B cell (primary cell): ENCODE measurements at places on chromosomes 7 and 10. TPM values are rescaled to one million over a fixed set of nuclear protein-coding genes. Genes with fewer than 3 reads are reported as not detected.

- DNase-seq = no peak
These were observed 192.8 kb upstream of the AHR start for GRCh38 chr7:17105701-17106100.

GRCh38 chr10:6979371-6979770, 399.3 kb upstream of the PRKCQ start:
- DNase-seq = no peak

GRCh38 chr10:44460416-44460815, 75.5 kb upstream of the CXCL12 start:
- no peak for DNase-seq

DNA sequence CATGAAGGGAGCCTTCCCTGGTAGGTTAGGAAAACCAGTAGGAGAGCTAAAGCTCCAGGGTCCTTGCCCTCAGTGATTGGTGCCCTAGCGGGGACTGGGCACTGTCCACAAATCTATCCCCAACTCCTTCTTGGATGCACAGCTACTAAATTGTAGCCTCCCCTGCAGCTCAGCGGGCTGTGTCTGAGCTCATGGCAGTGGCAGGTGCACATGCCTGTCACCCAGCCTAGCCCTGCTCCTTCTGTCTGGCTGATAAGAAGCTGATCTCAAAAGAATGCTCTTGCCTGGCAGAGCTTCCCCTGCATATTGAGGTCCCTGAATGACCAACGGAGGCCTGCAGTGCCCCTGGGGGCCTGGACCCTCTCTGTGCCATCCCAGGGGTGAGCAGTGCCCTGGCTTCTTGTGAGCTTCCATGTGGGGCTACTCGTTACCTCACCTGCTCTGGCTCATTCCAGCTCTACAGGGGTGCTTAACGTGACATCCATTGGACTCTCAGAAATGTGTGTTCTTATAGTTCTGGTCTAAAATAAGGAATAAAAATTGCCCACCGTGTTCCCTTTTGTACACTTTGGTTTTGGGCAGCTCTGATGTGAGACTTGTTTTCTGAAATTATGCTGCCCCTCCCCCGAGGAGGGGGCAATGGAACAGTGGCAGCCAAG, 59.8 kb upstream of the ANTXRL start:
- DNase-seq = no peak

Gene NACAD
- total RNA-seq = 0.41 and 0.49 TPM in 2 replicates

DNA sequence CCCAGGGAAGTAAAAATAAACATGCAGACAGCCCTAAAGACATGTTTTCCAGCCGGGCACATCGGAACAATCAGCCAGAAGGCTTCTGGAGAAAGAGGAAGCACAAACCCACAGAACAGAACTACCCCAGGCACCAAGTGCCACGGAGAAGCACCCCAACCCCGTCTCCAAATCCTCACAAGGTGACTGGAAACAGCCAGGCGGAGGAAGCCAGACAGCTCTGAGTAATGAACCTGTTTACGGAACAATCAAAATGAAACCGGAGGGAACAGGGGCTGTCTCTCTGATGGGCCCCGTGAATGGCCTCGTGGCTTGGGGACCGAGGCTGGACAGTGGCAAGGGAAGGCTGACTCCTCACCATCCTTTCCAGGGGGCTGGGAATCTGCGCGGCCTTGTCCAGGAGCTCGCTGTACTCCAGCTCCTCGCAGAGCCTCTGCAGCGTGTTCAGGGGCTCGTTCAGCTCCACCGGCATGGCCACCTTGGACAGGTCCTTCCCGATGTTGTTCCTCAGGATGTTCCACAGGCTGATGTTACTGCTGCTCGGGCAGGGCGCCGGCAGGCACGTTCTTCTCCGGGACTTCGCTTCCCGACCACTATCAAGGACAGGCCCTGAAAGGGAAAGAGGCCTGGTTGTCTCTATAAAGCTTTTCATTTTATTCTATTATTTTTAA, 77.0 kb upstream of the GSDME start:
- peak; percentile 78 for DNase-seq

- no peak for DNase-seq
These were observed 204.1 kb upstream of the LYZL1 start for GRCh38 chr10:29084681-29085307.

DNA sequence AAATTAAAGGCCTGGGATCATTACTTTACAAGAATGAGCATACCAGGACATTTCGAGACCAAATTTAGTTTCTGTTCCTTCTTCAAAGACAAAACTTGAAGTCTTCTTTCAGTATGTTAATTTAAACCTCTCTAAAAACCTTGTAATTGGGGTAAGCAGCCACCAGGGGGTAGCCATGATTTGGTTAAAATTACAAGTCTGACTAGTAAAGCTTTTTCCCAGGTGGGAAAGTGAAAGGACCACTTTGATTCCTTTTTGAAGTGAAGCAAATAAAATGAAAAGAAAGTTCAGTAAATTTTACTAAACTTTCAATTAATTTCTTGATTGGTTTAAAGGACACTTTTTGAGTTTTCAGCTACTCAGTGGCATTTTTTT, 294.3 kb downstream of the BBS9 start:
- peak; percentile 37 for DNase-seq

Gene SFTPA1
- total RNA-seq = not detected in 2 replicates

DNA sequence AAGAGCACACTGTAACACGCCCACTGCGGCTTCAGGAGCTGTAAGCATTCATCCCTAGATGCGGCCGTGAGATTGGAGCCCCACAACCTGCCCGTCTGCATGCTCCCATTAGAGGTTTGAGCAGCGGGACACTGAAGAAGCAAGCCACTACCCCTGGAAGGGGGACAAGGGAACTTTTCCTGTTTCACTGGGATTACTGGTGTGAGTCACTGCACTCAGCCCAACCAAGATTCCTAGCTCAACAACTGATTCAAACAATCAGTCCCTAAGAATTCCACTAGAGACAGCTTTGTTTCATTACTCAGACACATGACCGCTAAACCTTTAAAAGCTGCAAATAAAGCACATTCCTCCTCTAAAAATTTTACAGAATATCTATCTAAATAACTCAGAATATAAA, 69.8 kb downstream of the ORC5 start:
- no peak for DNase-seq

DNA sequence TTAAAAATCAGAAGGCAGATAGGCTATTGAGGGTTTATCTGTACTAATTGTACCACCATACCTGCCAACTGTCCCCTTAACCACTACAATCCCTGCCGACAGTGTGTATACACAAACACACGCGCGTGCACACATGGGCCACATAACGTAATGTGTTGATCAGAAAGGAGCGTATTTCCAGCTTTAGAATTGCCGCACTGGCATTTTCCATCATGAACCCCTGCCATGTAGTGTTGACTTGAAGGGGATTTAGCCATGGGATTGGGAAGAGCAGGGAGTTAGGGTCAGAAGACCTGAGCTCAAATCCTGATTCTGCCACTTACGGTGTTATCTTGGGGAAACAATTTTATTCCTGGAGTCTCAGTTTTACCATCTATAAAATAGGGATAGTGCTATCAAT, 158.9 kb downstream of the TCF7L2 start:
- no peak for DNase-seq

Gene CLIP2
- 47.9 and 49.5 TPM in 2 replicates for total RNA-seq

GRCh38 chr10:44781131-44781530, 130.0 kb upstream of the TMEM72 start:
- DNase-seq = no peak

Gene PRRT4
- total RNA-seq = 0.20 TPM in 1 of 2 replicates, not detected in the other
